ENCODE measurements at places on chromosomes 12 and 14.

- no peak for DNase-seq
Observed at GRCh38 chr12:89436062-89436461, 83.8 kb upstream of the DUSP6 start.

DNA sequence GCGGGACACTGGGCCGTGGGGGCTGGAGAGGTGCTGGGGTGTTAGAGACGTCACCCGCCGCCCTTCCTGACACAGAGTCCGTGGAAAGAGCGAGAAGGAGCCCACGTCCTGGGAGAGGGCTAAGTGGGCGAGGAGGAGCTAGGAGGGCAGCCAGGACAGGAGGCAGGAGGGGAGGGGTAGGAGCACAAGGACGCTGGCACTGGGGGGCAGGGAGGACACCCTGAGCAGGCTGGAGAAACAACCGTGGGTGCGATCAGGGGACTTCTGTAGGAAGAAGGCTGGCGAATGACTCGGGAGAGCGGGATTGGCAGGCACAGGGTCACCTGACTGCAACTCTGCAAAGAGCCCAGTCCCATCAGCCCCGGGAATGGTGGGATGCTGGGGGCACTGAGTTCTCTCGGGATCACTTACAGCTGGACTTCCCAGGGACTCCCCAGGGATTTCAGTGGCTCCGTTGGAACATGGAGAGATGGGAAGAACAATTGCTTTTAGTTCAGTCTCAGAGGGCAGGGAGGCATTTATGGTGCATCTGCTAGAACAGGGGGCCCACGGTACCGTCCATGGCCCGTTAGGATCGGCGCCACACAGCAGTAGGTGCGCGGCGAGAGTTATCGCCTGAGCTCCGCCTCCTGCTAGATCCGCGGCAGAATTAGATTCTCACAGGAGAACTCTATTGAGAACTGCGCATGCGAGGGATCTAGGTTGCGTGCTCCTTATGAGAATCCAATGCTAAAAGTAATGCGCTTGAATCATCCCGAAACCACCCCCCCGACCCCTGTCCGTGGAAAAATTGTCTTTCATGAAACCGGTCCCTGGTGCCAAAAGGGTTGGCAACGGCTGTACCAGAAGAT, 24.3 kb downstream of the UBR7 start:
- no peak for DNase-seq

DNA sequence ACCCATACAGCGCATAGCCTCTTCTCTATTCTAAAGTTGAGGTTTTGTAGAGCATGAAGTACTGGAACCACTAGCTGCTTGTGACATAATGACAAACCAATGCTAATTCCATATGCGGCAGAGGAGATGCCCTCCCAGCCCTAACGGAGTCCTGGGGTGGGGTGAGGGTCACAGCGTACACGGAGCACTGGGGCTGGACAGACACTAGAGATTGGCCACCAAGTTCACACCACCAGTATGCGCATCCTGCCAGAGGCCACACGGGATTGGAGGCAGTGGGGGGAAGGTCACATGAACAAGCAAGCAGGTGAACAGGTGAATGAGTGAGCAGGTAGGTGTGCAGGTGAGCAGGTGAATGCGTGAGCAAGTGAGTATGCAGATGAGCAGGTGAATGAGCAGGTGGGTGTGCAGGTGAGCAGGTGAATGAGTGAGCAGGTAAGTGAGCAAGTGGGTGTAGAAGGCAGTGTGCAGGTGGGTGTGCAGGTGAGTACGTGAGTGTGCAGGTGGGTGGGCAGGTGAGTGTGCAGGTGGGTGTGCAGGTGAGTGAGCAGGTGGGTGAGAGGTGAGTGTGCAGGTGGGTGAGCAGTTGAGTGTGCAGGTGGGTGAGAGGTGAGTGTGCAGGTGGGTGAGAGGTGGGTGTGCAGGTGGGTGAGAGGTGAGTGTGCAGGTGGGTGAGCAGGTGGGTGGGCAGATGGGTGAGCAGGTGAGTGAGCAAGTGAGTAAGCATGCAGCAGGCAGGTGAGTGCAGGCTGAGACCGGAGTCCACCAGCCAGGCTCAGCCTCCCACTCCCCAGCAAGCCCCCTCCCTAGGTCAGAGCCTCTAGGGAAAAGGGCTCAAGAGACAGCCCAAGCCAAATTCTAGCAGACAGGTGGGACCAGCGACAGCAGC, 52.7 kb downstream of the CCDC85C start:
- no peak for DNase-seq

DNA sequence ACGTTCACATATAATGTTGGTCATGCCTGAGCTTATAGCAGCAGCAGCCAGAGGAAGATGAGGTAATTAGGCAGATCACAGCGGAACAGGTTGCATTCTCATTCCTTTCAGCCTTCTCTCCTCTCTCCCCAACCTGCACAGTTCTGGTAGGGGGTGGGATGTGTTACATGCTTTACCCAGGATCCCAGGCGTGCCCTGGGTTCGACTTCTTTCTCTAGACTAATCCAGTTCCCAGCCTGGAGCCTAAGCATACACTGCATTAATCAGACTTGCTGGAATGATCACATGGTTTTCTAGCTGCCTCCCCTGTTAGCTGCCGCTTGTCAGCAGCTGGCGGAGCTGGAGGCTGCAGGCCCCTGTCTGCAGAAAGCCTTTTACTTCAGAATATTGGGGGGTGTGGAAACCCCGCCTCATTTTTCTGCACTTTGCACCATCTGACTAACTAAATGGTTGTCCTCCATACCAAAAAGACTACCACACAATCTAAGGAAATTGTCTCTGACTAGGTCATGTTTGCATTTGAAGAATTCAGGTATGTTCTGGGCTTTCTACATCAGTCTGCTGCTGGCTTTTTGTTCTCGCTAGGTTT, 46.0 kb upstream of the EVL start:
- no peak for DNase-seq

GRCh38 chr12:40734276-40734675, 42.0 kb downstream of the CNTN1 start:
- no peak for DNase-seq

DNA sequence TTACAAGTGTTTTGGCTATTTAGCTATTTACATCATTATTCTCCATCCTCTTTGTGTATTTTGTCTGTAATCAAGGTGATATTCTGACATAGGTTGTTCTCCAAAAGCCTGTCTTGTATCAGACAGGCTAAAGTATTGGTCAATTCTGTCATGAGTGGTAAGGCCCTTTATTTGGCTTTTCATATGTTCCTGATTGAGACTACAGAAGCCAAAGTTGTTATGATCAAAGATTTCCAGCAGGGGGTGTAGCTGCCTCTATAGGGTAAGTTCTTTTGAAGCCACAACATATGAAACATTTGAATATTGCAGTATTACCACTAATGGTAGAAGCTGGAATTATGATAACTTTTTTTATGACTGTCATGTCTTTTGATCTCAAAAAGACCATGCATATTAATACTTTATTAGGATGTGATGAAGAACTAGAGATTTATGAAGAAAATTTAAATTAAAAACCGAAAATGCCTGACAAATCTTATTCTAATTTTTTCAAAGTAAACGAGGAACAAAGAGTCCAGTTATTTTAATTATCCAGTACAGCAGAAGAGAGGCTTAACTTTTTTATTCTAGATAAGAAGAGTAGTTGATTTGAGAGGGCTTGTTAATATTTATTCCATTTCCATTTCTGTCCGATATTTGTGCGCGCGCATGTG, 3.4 kb upstream of the ARHGAP5 start:
- DNase-seq, result peak; percentile 87

- DNase-seq, result no peak
Observed at GRCh38 chr12:104010606-104011169, 39.3 kb downstream of the GLT8D2 start.
